ENCODE measurements at places on chromosomes 2 and 18.

- DNase-seq: no peak
Measured at GRCh38 chr18:9808295-9809241, 77.2 kb upstream of the TXNDC2 start.

- DNase-seq: no peak
Measured at GRCh38 chr2:1421731-1422130, 8.5 kb downstream of the TPO start.

DNA sequence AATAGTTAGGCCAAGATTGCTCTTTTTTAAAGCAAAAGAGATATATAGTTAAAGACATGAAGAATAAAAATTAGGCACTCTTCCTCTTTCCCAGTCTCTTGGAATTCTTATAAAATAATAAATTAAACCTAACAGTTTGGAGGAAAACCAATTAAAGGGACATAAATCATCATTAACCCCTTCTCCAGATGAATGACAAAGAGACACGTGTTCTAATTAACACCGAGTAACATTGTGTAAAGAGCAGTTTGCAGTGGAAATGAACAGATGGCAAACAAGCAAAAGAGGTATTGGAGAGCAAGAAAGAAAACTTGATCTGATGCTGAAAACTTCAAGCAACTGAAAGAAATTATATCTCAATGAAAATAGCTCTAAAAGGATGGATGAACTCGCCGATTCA is 48.4 kb downstream of the BCL2 start:
- no peak for DNase-seq

DNA sequence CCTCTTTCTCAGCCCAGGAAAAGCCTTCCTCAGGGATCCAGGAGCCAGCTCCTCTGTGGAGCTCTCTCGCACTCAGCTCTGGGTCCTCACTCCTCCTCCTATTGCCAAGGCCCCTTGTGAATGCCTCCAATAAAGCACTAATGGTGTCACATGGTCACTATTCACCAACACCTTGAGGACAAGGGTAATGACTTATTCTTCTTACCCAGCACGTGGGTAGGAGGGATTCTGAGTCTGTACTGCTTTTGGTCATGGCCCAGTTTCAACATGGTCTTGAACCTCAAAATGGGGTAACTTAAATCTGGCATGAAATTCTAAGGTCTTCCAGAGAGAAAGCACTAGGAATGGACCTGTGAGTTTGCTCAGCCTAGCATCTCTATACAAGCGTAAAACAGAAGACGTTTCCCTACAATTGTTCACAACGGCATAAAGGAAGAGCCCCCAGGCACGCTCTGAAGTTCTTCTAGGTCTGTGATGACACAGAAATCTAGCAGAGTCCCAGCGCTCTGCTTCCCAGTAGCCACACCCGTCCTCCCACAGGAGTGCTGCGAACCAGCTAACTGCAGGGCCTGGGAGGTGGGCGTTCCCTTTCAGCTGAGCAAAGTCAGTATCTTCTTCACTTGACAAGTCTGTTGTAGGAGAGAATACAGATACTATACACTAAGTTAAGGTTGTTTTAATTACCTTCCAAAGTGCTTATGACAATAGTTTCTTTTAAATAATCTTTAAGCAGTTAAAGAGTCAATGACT is 14.6 kb upstream of the KIDINS220 start:
- no peak for DNase-seq

GRCh38 chr2:120469426-120469825 is 123.5 kb downstream of the INHBB start:
- no peak for DNase-seq

GRCh38 chr2:224777559-224777930 is 61.4 kb upstream of the CCDC195 start:
- no peak for DNase-seq

DNA sequence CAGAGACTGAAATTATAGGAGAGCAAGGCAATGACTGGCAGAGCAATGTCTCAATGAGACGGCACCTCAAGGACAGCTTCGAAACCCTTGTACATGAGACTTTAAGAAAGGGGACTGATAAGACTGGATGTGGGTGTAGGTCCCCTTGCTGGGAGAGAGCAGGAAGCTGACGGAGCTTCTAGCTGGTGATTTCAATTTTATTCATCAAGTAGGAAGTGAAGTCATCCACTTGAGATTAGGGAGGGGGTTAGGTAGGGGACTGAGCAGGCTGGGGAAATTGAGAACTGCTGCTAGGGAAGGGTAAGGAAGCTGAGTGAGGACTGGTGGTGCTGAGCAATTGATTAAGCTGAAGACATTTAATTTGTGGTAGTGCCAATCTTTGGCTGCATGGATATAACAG is 99.5 kb upstream of the ITGB6 start:
- DNase-seq: no peak

DNA sequence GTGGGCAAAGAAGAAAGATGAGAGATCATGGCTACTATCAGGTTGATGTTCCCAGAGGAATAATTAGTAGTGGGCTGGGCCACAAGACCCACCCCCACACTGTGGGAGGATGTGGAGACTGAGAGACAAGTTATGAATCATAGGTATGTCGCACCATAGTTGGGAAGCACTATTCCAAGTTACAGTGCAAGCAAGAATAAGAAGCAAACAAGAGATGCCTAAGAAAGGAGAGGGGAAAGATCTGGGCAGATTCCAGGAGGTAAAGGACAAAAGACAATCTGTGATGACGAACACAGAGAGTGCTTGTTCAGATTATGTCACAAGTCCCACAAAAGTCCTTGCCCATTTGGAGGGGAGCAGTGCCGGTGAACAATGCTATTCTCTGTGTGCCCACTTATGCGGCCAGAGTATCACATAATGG is 56.6 kb downstream of the FAM228A start:
- no peak for DNase-seq

DNA sequence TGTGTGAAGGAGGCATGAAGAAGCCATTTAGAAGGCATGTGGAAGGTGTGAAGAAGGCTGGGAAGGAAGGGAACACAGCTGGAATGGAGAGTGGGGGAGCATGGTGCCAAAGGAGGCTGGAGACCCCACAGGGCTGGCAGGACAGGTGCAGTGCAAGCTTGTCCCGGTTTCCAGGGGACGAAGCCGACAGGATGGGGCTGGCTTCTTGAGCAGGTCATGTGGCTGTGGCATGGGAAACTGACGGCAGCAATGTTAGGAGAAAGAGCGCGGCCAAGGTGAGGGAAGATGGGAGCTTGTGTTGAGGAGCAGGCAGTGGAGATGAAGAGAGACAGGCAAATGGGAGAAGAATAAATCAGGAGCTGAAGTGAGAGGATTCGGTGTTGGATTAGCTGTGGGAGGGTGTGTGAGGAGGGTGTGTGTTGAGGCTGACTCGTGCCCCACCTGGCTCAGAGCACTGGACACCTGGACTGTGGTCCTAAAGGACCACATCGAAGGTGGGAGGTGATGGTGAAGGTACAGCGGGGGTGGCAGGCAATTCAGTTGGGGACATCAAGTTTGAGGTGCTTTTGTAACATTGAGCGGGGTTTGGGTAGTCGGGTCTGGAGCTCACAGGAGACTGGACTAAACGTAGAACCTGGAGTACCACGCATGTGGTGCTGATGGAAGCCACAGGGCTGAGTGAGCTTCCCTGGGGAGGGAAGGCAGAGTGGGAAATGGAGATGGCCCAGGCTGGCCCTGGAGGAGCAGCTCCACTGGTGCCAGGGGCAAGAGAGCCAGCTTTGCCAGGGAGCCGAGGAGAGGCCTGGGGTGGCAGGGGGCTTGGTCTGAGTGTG is 165.6 kb upstream of the HDAC4 start:
- no peak for DNase-seq

DNA sequence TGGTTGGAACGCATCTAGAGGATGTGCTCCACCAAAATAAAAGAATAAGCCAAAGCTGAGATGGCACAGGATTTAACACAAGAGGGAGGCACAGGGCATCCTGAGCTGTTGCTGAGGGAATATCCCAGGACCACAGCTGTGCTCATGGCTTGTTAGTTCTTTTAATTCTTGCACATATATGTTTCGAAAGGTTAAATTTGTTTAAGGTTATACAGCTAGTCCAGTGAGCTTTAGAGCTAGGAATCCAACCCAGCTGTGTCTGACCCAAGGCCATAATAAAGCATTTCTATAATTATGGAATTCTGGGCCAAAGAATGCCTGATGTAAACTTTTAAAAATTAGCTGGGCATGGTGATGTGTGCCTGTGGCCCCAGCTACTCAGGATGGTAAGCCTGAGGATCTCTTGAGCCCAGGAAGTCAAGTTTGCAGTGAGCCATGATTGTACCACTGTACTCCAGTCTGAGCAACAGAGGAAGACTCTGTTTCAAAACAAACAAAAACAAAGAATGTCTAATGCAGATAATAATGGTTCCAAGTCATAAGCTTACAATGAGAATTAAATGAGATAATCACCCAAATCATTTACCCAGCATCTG is 66.4 kb upstream of the CCBE1 start:
- DNase-seq: no peak

All from T-helper 22 cell (primary cell).